ENCODE measurements at places on chromosomes 13 and 19. TPM values are rescaled to one million over a fixed set of nuclear protein-coding genes. Genes with fewer than 3 reads are reported as not detected.

The LILRB3 gene
- 5.2 TPM for total RNA-seq

The ZGLP1 gene
- 1.1 TPM for total RNA-seq

The C1QTNF9 gene
- not detected for total RNA-seq

The C19orf38 gene
- 2.2 TPM for total RNA-seq

The PLVAP gene
- total RNA-seq: not detected

The STK24 gene
- 134 TPM for total RNA-seq

The WDR88 gene
- total RNA-seq: not detected
